Amygdala (tissue), 56 donors: ENCODE measurements at places on chromosomes 4 and X.
A peak's percentile ranks its signal among the peaks of the same experiment; 100 is the strongest.

DNA sequence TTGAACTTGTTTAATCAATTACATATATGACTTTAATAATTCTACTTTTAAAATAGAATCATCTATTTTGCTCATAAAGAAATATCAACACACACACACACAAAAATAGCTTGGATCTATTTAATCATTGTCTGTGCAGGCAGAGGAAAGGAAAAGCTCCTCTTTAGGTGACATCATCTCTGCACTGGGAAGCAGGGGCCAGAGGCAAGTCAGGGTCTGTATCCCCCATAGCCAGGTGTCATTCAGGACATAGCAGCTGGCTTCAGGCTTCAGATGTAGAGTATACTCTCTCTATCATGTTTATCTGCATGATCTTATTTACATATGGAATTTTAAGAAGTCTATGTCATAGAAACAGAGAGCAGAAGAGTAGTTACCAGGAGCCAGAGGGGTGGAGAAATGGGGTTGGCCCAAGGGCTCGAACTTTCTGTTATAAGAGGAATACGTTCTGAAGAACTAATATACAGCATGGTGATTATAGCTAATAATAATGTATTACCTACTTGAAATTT, 110.4 kb upstream of the LDB2 start:
- no peak for DNase-seq

DNA sequence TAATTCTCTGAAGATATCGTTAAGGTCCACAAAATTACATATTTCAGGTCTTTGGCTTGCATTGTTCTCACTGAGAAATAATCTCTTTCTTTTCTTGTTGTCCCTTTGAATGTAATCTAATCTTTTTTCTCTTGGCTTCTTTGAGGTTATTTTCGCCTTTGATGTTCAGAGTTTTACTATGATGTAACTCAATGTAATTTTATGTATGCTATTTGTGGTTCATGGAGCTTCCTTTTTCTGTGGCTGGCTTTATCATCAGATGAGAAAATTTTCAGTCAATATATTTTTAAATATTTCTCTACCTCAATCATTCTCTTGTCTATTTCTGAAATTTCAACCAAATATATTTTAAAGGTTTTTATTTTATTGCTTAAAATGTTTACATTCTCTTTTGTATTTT, 672.2 kb downstream of the TRAM1L1 start:
- DNase-seq = no peak

GRCh38 chrX:54640103-54640690, 110.2 kb downstream of the GNL3L start:
- DNase-seq = no peak

DNA sequence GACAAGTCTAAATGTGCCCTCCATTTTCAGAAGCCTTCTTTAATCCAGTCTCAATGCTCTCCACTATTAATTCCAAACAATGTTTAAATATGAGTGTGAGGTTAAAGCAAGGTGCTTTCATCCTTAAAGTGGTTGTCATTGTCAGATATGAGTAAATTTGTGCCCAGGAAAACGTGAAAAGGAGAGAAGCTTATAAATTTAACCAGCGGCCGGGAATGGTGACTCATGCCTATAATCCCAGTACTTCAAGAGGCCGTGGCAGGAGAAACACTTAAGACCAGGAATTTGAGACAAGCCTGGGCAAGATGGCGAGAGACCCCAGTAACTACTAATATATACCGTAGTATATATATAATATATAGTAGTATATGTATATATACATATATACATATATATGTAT, 270.0 kb downstream of the ARHGAP24 start:
- DNase-seq = no peak

DNA sequence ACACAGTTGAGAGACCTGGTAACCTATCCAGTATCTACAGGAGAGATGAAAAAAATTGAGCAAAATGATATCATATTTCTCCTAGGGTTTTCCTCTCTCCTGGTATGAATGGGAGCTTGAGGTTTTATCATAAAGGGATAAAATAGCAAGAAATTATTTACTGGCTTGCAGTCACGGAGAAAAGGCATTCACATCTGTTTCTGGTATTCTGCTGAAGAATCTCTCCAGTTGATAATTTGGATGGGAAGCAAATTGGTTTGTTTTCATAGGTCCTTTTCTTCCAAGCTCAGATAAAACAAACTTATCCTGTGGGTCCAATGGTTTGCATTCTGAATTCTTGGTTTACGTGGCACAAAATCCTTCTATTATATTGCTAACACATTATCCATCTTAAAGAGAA, 83.1 kb upstream of the GYPA start:
- no peak for DNase-seq

DNA sequence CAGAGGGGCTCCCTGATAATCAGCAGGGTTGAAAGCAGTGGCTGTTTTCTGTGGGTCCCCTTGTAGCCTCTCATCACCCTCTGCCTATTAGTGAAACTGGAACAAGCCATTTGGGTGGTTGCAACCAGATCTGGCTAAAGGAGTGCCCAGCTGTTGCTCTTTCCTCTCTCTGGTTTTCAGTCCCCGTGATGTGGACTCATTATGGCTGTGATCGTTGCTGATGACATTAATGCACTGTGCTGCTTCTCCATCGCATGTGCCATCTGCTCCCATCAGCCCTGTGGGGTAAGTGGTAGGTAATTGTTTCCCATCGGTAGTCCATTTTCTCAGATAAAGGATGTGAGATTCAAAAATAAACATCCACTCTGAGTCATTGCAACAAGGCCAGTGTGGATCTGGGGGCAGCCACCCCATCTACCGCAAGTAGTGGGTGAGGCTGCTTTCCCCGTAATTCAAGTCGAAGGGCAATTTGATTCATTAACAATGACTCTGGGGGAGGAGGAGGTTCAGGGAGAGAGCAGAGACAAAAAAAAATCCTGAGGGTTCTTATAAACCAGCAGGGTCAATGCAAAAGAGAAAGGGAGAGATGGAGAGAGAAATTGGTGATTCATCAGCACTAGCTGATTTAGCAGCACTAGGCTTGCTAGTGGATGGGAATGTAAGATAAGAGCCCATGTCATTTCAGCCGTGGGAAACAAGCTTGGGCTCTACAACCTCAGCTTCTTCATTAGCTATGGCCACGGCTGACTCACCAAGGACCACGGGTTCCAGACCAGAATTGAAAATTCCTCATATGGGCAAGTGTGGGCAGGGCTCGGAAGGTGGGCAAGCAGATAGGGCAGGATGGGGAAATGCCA, 357.8 kb downstream of the MID1IP1 start:
- no peak for DNase-seq

DNA sequence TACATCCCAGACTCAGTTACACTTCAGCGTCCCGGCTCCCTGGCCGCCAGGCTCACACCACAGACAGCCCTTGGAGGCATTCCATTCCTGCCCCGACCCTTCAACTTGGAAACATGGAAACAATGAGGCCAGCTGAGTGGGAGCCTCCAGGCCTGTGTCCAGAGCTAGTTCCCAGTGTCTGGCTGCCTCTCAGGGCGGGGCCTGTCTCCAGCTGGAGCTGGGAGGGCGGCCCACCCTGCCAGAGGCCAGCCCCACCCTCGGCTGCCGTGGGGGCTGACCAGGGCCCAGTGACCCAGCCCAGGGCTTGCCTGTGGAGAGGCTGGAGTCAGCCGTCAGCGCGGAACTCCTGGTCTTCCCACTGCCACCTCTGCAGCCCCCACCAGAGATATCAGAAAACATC, 37.4 kb upstream of the SPON2 start:
- peak; percentile 53 for DNase-seq

- DNase-seq = no peak
Observed at GRCh38 chr4:106364282-106364681, 4.3 kb downstream of the GIMD1 start.

- no peak for DNase-seq
Observed at GRCh38 chrX:154466907-154467306, 8.8 kb downstream of the PLXNA3 start.
